ENCODE measurements at places on chromosomes 6 and 20.

DNA sequence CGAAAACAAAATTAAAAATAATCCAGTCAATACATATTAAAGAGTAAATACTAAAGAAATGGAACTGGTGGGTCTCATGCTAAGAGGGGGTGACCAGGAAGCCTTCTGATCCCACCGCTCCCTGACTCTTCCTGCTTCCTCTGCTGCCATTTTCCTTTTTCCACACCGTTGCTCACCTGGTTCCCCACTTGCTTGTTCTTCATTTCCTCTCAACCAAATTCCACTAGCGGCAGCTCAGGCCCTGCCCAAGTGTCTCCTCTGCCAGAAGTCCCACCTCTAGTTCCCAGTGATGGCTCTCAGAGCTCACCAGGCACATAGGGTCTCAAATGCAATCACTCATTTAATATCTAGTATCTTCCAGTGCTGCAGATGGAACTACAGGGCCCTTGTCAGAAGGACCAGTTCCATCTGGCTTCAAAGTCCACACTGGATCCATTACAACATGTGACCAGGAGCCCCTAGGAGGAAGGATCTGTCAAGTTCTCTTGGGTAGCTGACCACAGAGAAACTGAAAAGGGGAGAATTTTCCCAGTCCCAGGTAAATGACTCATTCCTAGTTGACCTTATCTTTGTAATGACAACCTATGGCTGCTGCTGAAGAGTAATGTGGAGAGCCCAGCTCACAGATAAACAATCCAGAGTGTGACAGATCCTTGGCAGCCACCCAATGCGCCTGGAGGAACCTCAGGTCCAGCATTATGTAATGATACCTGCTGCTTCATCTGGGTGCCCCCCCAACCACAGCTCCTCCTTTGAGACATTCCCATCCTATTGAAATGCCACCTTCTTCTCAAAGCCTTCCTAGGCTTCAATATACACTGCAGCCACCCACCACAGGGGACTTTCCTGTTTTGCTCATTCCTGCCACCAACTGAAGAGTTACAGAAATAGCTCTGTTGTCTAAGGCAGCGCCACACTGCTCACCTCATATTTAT is 38.2 kb downstream of the ELMO2 start:
- ATAC-seq, result no peak

GRCh38 chr6:119331663-119332286 is 17.8 kb downstream of the MAN1A1 start:
- ATAC-seq, result no peak

GRCh38 chr6:130841128-130841728 is 14.0 kb downstream of the SMLR1 start:
- no peak for ATAC-seq

DNA sequence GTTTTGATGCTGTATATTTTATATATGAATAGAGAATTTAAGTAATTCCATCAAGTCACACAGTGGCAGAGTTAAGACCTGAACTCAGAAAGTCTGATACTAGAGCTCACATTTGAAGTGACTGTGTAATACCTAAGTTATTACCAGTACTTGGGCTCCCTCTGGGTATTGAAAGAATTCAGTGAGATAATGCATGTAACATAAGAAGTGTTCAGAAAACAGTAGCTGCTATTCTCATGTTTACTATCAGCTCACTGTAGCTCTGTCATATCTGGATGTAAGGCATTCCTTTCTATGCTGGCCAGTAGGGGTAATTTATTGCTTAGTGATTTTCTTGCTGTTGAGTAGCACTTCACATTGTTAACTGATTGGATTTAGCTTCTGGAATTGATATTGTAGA is 44.6 kb downstream of the NKX2-4 start:
- no peak for ATAC-seq

DNA sequence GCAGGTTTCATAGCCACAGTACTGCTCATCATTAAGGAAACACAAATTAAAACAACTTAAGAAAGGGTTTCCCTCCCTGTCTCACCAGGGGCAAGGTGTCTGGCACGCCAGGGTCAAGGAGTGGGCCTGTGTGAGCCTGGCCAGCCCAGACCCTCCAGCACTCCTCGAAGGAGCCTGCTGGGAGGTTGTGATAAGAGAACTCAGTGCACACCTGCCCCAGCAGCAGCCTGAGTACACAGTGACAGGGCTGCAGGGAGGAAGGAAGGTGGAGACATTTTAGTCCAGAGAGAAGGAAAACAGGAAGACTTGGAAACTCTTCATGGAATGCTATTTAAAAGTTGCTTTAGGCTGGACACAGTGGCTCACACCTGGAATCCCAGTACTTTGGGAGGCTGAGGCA is 14.1 kb downstream of the NINL start:
- no peak for ATAC-seq

GRCh38 chr6:56282391-56282790 is 35.0 kb upstream of the COL21A1 start:
- no peak for ATAC-seq

GRCh38 chr6:4635666-4636065 is 140.5 kb upstream of the CDYL start:
- no peak for ATAC-seq

DNA sequence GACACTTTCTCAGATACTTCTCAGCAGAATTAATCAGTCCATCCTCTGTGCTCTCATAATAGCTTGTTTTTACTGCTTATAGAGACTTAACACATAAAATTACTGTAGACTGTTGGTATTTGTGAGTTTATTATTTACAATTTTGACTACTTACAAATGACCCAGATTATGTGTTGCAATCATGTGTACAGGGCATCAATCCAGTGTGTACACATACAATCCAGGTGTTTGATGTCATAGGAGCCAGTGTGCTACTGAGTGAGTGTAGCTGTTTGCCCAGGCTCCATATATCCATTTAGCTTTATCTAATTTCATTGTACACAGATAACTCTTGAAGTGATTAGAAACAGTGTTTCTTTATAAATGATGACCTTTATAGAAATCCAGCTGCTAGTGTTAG is 31.3 kb downstream of the TRMT11 start:
- ATAC-seq, result no peak

GRCh38 chr20:15895126-15895525 is 678.1 kb downstream of the KIF16B start:
- no peak for ATAC-seq

DNA sequence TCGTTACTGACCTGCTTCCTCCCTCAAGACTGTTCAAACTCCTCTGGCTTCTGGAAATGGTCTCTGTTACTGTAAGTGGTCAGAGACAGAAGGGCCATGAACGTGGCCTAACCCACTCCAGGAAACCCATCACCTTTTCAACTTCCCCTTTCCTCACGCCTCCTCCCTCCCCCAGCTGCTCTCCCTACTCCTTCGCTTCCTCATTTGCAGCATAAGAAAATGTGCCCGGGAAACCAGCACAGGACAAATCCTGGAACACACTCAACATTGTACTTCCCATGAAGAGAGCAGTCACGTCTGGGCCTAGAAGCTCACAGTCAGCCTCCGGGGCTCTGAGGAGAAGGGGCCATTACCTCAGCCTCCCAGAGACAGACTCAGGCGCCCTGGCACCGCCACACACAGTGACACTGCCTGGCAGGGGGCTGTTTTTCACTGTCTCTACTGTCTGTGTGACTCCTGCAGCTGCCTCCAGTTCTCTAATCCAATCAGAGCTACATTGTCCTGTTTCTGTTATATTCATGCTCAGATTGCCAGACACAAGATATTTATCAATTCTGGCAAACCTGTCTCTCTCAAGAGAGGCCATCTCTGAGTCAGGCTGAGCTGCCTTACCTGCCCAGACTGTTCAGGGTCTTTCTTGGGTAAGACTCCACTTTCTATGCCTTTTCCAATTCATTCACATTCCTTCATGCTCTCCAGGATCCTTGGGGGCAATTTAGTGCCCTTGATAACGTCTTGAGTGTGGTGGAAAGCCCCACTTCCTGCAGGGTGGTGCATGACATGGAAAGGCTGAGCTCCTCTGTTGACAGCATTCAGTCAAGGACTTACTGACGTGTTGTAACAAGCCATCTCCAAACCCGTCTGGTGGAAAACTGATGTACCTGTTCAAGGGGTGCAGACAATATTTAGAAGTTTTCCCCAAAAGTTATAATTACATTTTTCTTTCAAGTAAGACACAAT is 242.2 kb downstream of the HIVEP2 start:
- no peak for ATAC-seq

GRCh38 chr6:2231438-2231837 is 14.0 kb downstream of the GMDS start:
- no peak for ATAC-seq

DNA sequence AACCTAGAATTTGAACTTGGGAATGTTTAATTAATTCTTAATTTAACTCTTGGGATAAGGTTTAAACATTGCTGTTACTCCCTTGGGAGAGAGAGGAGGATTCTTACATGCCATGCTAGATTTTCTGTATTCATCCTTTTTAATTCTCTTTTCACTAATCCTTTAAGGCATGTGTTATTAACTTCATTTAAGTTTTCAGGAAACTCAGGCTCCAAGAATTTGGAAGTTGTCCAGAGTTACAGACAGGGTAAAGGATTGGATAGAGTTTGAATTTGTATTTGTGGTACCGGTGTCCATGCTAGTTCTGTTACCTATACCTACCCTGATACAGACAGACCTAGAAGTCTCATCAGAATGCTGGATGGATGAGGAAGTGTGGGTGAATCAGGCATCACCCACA is 23.7 kb downstream of the DOK5 start:
- ATAC-seq, result no peak

GRCh38 chr20:23477223-23477622 is 13.7 kb upstream of the CST8 start:
- ATAC-seq, result no peak

Data from activated CD4-positive, CD25-positive, alpha-beta regulatory T cell treated with anti-CD3 and anti-CD28 coated beads, Interleukin-2, amount 50 U/mL, for 24 hours (primary cell).